Fibroblast of pulmonary artery (primary cell): ENCODE measurements at places on chromosomes 6 and 20.

DNA sequence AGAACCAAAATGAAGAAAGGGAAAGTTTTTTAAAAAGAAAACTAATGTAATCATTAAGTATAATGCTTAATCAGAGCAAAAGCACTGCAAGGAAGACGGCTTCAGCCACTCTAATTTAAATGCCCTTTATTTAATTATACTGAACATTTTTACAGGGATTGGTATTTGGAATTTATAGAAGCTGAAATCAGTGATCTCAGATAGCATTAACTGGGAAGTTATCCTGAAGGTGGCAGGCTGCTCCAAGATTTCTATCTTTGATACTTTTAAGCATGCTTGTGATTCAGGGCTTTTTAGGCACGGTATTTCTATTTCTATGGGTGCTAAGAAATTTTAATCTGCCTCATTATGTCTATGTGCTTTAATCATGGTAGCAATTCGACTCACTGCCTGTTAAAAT is 1.3 kb upstream of the NDUFAF4 start:
- DNase-seq: peak; percentile 67

DNA sequence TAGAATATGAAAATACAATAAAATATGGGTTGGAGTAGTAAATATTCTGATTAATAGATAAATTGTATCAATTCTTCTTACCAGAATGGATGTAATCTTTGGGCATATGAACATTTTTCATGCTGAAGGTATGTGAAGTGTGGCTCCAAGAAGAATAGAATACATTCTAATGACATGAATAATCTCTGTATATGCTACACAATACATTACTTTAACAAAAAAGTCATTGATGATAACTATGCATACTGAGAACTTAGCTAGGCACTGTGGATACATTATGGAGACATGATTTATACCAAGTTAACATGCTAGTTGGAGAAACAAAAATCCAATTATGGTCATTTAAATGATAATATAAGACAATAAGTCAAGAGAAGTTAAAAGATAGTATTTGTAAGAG is 62.7 kb upstream of the HDAC2 start:
- no peak for DNase-seq

DNA sequence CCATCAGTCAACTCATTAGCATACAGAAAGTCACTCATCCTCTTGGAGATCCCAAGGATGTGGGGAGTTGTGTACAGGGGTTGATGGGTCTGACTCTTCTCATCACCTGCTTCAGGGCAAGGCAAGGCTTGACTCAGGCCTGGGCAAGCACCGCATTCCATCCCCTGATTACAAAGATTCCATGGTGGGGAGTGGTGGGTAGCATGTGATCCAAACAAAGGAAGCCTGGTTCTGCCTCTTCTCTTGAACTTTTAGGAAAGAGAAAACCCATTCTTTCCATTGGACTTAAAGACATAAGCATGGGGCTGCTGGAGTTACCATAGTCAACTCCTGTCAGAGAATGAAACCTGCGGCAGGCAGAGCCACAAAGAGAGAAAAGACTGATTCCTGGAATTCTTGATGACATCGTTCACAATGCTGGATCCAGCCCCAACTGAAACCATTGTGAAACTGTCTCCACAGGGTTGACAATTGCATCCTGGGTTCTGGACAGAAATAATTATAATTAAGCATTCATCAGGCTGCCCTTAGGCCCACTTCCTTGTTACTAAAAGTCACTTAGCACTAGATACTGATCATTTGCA is 235.8 kb upstream of the KCNG1 start:
- DNase-seq: peak; percentile 7

- DNase-seq: no peak
These were observed 18.5 kb downstream of the CD164 start for GRCh38 chr6:109363753-109364152.

DNA sequence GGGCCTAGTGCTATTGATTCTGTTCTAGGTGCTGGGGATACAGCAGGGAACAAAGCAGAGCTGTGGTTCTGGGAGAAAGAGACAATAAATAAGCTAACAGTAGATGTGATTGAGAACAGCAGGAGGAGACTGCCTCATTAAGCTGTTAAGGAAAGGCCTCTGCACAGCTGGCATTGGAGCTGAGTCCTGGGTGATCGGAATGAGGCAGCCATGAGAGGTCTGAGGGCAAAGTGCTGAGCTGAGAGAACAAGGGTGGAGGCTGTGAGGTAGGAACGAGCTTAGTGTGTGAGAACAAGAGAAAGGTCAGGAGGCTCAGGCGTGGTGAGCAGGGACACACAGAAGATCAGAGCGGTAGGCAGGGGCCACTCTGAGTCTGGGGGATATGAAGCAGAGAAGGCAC is 18.3 kb downstream of the DDX27 start:
- DNase-seq: no peak

DNA sequence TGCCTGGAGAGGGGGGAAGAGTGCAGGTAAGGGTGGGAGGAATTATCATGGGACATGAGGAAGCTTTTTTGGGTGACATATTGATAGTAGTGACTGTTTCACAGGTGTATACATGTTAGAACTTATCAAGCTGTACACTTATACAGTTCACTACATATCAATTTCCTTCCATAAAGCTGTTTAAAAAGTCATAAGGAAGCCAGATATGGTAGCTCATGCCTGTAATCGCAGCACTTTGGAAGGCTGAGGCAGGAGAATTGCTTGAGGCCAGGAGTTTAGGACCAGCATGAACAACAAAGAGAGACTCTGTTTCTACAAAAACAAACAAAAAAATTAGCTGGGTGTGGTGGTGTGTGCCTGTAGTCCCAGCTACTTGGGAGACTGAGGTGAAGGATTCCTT is 21.7 kb downstream of the ZSCAN12 start:
- no peak for DNase-seq

GRCh38 chr6:165478581-165478980 is 169.2 kb upstream of the C6orf118 start:
- DNase-seq: no peak

DNA sequence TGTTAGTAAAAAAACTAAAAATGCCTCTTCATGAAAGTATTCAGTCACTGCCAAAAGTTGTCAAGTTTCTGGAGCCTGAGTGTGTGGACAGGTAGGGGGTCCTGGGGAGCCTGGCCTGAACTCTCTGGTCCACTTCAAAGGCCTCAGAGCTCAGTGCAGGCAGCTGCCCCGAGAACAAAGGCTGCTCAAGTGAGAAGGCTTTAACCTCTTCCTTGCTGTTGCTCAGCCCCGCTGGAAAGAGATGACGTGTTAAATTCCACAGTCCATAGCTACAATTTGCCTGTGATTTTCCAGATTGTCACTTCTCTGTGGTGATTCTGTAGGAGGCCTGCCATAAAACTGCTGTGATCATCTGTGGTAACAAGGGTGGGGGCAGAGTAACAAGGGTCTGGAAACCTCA is 96.9 kb downstream of the FAM120B start:
- peak; percentile 47 for DNase-seq

- DNase-seq: no peak
These were observed 47.8 kb upstream of the EYA4 start for GRCh38 chr6:133193396-133193795.

DNA sequence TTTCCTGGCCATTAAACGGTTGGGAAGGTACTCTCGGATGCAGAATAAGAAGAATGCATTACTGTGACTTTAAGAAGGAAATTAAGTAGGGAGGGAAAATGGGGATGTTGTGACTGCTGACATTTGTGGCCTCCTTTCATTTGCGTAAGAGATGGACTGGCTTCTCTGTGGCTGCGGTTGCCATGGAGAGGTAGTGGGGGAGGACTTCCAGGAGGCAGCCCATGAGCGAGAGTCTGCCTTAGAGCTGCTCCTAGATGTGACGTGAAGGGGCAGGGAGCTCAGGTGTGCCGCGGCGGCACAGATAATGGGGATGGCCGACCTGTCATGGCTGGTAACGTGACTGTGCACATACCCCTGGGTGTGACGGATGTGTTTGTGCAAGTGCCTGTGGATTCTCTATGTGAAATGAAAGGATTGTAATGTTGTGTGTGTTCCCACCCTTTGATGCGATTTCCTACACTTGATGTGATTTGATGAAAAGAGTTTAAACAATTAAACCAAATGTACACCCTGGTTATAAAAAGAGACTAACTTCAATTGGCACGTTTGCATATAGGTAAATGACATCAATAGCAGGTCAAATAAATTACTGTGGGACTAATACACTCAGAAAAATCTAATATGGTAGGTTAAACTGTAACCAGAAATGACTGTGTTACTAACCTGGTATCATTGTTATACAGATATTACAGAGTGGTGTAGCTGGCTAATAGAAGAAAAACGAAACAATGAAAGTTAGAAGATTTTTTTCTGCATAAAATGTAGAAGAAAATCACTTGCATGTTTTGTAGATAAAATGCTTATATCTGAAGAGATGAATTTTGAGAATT is 48.9 kb downstream of the HIVEP1 start:
- peak; percentile 77 for DNase-seq

- DNase-seq: peak; percentile 9
These were observed 197.4 kb upstream of the KCNG1 start for GRCh38 chr20:51220293-51220706.

DNA sequence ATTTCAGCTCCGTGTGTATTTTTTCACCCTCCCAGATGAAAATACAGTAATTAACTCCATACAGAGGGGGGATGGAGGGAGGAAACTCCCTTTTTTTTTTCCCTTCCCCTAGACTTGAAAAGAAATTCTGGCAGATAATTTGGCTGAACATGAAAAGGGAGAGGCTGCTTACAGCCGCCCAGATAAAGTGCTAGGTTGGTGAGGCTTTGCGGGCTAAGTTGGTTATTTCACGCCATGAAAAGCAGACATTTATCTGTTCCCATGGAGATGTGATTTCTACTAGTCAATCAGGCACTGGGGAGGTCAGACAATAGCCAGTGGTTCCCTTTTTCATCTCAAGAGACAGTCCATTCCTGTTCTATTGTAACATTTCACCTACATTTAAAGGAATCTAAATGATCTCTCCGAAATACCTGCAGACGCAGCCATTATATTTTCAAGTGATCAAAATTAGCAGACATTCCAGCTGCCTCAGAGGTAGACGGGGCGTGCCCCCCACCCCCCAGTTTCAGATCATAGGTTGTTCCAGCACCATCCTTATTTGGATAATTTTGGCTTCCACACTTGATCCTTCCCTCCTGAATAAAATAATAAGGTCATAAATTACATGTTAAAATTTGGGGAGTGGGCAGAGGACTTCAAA is 143.9 kb upstream of the ZNF217 start:
- DNase-seq: peak; percentile 11

DNA sequence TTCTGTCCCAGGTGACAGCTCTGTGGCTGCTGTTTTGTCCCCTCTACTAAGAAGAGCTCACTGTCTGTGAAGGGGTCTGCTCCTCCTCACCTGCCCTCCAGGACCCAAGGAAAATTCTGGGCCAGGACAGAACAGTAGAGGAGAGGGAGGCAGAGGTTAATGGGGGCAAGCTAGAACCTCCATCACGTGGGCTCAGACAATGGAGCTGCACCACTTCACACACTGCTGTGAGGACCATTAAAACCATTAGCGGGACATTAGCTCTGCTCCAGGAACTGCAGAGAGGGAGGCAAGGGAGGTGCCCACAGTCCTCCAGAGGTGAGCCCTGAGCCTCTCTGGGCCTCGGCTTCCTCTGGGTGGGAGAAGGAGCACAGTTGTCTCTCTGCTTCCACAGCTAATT is 78.4 kb downstream of the NOL4L start:
- no peak for DNase-seq

DNA sequence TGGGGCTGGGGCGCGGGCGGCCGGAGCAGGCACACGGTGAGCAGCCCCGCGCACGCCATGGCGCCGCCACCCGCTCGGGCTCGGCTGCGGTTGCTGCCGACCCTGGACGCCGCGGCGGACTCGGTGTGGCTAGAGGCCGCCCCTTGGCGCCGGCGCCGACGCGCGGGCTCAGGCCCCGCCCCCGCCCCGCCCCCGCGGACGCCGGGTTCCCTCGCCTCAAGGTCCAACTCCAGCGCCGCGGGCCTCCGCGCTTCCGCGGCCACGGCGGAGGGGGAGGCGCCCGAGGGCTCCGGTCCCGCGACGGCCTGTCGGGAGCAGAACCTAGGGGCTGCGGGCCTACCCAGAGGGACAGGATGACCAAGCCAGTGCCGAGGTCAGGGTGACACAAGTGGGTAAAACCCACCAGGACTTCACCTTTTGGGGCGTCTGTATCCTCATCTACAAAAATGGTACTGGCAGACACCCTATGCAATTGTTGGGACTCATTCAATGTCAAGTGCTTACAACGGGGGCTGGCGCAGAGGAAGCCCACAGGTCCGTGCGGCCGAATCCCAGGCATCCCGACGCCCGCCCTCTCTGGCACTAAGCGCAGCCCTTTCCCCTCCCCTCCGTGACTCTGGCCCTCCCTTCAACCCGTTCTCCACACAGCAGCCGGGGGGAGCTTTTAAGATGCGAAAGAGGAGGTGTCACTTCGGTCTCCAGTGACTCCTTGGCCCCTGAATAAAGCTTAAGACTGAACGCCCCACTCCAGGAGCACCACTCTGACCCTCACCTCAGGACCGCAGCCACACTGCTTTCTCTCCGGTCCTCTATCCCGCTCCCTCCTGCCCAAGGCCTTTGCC is at the start of gene NECAB3:
Gene NECAB3 (minus strand): TSS at position 135 of the 842 bp plus-strand sequence. CDS start 76 bp downstream, at position 59.
- DNase-seq: peak; percentile 67

DNA sequence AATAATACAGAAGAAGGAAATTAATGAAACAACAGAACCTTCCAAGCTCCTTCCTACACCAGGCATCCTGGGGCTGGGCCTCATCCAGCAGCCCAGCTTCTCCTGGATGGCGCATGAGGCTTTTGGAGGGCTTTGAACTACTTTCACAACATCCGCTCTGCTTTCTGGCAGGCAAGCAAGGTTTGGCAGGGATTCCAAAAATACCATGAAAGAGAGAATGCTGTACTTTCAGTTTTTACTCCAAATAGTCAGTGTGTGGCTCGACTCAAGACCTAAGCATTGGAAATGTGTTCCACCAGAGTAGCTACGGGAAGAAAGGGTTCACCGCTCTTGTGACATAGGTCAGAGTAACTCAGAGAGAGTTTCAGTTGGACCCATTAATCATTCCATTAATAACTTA is 125.4 kb downstream of the OPRM1 start:
- DNase-seq: peak; percentile 94

- DNase-seq: no peak
These were observed 29.8 kb downstream of the TRMT6 start for GRCh38 chr20:5920581-5920980.

DNA sequence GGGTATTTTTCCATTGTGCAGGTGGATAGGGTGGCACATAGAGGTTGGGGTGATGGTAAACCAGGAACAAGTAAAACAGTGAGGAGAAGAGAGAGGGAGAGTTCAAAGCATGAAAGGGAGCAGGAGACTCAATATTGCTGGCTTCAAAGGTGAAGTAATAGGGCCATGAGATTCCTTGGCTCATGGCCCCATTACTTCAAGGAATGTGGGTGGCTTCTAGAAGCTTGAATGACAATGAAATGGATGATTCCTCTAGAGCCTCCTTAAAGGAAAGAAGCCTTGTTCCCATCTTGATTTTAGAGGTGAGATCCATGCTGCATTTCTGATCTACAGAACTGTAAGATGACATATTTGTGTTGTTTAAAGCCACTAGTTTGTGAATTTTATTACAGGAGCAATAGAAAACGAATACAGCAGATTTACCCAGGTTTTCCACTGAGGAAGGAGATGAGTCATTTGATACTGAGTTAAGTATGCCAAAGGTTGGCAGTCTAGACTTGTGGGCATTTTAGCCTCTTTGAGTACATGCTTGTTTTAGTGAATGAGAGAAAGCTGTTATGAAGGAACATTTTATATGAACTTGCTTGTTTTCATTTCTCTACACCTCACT is 110.4 kb downstream of the PLCB4 start:
- peak; percentile 31 for DNase-seq

- no peak for DNase-seq
These were observed 496.7 kb upstream of the HTR1E start for GRCh38 chr6:86440608-86441007.

GRCh38 chr6:71444222-71444621 is 155.6 kb downstream of the OGFRL1 start:
- no peak for DNase-seq
